ENCODE measurements at places on chromosomes 5 and 9.
A peak's percentile ranks its signal among the peaks of the same experiment; 100 is the strongest.

GRCh38 chr5:142063878-142064331, 44.7 kb upstream of the NDFIP1 start:
- peak; percentile 63 for DNase-seq

DNA sequence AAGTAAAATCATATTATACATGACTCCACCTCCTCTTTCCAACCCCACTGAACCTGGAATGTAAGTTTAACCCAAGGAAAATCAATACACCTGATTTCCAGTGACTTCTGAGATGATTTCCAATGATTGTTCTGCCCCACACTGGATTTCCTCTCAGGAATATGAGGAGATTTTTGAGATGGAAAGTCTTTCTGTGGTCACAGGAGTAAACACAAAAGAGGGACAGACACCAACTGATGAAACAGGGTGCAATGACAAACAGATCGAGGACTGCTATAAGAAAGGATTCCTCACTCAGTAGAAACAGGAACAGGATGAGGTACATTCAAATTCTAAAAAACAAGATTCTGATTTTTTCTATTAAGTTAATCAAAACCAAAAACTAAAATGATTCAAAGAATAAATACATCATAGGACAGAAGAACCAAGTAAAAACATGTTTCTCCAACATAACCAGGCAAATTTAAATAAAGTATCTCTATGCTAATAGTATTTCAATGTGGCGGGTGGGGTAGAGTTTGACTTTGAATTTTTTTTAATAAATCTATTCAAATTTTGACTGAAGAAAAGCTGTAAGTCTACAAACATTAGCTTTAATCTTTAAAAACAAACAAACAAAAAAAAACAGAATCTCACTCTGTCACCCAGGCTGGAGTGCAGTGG, 42.1 kb downstream of the DTWD2 start:
- no peak for DNase-seq

DNA sequence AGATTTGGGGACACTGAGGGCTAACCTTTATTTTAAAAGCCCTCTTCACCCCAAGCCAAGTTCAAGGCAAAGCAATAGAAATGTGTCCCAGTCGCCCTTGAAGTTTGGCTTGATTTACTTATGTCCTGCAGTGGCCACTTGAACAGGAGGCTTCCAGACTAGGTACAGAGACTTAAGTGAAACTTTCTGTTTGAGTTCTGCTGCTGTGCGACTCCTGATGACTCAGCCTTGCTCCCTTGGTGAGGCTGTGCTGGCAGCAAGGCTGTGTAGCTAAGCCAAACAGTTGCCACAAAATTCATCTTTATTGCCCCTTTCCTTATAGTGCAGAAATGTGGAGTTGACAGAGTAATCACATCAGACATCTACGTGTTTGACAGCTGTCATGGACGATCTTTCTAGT, 68.8 kb upstream of the NTRK2 start:
- DNase-seq, result no peak

DNA sequence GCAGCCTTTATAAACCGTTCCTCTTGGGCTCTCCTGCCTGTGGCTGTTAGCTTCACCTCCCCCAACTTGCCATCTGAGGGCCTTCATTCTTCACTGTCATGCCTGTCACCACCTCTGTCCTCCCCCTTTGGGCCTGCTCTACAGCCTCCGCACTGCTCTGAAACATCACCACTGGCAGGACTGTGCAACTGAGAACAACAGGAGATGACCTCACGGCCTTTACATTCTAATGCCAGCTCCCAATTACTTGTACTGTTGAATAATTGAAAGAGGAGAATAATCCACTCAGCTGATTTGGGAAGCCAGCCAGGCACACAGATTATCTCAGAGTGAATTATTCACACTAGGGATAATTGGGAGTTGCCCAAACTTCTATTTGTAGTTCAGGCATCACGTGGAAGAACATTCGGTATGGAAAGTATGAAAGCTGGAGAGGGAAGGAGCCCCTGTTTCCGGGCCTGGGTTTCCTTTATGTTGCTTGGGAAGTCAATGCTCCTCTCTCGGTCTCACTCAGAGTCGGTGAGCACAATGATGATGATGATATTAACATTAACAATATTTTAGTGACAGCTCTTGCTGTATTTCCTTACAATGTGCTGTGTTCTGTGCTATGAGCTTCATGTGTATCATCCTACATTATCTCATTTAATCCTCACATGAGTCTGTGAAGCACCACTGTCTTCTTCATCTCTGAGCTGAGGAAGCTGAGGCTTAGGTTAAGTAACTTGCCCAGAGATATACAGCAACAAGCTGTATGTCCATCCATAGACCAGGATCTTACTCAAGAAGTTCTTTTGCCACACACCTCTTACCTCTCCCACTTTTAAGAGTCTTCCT, 99.3 kb upstream of the LRRTM2 start:
- DNase-seq, result no peak

DNA sequence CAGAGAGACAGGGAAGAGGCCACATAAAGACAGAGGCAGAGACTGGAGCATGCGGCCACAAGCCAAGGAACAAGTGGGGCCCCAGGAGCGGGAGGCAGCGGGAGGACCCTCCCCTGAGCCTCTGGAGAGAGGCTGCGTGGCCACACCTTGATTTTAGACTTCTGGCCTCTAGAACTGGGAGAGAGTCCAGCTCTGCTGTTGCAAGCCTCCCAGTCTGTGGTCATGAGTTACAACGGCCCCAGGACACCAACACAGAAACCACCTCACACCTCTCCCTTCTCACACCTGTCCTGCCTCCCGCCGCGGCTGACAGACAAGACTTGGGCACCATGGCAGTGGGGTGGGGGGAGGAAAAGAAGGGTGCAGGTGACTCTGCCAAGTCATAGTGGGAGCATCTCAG, 2.2 kb downstream of the INPP5E start:
- no peak for DNase-seq

DNA sequence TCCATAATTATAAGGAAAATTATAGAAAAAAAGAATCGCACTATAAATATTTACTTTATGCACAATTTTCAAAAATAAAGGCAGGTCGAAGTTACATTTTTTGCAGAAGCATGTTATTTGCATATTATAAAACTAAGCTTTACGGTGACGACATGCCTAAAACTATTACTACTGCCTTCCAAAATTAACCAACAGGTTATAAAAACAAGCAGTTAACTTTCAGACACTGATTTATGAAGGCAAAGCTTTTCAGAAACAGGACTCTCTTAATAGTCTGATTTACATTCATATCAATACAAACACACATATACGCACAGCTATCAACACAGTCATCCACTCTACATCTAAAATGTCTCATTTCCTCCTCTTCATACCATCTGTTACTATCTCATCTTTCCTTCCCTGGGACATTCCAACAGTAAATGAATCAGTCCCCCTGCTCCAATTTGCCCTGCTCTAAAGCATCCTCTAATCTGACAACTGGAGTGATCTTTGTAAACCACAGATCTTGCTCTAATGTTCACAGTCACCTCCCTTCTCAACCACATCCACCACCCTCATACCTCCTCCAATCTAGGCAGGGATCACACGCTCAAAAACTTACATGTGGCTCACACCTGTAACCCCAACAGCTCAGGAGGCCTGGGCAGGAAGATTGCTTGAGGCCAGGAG, 21.6 kb downstream of the FBXW11 start:
- DNase-seq, result peak; percentile 67

DNA sequence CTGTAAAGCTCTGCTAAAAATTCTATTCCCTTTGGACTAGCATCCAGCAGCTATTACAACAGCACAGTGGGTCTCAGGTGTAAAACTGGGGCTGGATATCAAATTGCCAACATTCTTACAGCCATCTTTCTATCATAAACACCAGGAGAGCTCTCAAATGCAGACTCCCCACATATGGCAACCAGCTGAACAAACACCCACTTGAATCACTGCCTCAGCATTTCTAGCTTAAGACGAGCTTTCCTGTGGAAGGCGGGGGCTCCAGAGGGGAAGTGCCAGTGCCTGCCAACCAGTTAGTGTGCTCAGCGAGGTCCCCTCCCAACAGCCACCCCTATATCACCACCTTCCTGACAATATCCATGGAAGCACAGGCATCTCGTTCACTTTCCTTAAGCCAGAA, 62.2 kb downstream of the IPPK start:
- DNase-seq, result no peak

DNA sequence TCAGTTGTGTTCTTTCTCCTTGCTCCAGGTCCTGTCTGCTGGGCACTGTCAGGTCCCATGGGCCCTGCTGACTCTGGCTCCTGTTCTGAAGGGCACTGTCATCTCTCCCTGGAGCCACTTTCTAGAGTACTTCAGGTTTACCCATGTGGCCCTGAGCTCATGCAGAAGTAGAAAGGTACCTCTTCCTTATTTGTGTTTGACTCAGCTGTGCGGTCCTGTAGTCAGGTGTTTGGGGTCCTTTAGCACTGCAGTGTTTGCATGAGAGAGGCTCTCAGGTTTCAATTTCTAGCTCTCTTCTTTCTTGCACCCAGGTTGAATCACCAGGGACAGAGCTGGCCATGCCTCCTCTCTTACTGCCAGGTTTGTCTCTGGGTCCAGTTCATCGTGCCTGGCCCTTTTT, 71.5 kb downstream of the HSPA4 start:
- DNase-seq, result no peak

DNA sequence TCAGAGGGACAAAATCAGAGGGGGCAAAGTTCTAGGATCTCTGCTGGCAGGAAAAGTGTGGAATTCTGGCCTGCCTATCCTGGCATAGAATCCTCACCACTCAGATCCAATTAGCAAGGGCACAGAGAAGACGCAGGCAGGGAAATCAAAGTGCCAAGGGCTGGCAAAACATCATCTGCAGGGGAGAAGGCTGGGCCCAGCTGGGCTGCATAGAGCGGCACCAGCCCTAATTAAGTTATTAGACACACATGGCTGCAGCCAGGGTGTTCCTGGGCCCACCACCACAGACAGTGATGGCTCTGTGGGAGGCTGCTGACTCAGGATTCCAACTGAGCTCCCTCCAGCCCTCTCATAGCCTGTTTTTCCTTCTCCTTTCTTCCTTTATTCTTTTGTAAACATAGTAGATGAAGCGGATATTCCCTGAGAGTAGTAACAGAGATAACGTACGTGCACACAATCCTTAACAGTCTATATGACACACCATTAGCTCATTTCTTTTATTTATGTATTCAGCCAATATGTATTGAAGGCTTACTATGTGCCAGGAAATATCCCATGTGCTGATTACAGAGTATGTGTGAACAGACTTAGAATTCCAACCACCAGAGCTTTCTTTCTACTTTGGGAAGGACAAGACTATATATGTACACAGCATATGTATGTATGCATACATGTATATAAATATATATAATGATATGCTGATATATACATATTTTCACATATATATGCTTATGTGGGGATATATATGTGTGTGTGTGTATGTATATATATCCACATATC, 236.1 kb downstream of the ASTN2 start:
- no peak for DNase-seq

- DNase-seq, result no peak
Observed at GRCh38 chr9:100714372-100715099, 136.7 kb downstream of the CAVIN4 start.

DNA sequence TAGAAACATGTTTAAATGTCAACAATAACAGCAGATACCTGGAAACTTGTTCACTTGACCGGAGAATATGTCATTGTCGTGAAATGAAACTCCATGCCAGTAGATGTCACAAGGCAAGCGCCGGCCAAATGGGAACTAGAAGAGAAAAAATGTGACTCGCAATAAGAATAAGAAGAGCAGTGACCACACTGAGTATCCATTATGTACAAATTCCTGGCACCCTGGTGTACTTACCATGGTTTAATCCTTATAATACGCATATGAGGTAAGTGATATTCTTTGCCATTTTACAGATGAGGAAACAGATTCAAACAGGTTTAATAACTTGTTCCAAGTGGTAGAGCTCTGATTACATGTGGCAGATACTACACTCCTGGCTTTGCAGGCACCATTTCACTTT, 53.9 kb downstream of the TTLL11 start:
- no peak for DNase-seq

GRCh38 chr9:112863746-112864145, 26.9 kb downstream of the SLC46A2 start:
- no peak for DNase-seq

GRCh38 chr5:179268966-179269693, 76.1 kb downstream of the ADAMTS2 start:
- DNase-seq, result no peak

DNA sequence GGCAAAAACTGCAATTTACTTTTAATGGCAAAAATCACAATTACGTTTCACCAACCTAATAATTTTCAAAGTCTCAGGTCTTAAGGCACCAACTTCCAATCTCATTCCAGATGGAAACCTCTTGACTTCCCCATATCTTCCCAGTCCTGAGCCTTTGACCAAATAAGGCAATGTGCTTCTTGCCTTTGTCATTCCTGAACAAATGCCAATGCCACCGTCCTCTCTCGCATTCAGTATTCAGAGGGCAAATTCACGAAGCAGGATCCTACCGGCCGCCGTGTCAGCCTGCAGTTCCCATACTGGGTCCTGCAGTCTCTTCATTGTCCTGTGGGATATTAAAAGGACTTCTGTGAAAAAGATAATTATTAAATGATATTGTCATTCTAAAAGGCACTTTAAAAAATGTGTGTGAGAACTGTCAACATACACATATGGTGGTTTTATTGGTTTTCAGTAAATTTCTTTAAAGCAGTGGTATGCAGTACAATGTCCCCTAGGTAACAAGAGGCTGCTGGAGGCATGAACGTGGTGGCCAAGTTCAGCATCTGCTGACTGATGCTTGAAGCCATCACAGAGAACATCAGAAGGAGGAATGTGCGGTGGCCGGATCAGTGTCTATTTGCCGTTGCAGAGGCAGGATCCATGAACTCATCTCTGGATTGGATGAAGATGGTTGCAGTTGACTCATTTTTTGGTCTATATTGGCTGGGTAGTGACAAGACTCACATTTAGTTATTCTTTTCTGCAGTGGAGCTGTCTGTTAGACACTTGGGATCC, 101.4 kb upstream of the IRX4 start:
- no peak for DNase-seq

- no peak for DNase-seq
Observed at GRCh38 chr5:141701360-141702119, 19.5 kb upstream of the ARAP3 start.

GRCh38 chr5:145245354-145245753, 589.8 kb downstream of the PRELID2 start:
- DNase-seq, result no peak

DNA sequence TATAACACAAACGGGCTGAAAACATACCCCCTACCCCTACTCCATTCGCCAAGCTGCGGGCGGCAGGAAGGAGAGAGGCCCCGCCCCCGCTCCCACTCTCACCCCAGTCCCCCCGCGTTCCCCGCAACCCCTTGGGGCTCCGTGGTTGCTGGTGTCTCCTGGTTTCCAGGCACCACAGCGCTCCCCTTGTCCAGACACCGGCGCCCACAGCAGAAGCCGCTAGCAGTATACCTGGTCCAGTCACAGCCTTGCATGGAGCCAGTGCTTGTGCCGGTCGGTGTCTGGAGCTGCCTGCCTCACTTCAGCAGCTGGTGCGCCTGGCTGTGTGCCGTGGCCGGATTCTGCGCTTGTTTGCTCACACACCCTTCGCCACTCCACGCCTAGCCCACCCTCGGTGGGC, 240.5 kb upstream of the DAB2 start:
- DNase-seq, result no peak
